SIG-M5 (cell line): ENCODE measurements at places on chromosomes 2 and 18.

DNA sequence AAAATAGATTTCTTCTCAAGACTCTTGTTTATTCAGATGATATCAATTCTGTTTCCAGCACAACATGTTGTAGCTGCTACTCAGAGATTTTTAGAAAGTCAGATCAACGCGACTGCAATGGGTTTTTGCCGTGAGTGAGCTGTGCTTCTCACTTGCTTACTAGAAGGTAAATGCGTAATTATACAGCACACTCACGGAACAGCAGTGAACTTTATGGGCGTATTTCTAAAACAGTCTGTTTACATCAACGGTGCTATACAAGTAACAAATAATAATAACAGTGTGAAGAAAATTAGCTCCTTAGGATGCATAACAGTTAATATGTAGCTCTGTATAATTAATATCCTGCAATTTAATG lies 533.6 kb downstream of the RNF144A start:
- no peak for DNase-seq

- no peak for DNase-seq
Observed at GRCh38 chr2:124607679-124608078, 582.6 kb downstream of the CNTNAP5 start.

DNA sequence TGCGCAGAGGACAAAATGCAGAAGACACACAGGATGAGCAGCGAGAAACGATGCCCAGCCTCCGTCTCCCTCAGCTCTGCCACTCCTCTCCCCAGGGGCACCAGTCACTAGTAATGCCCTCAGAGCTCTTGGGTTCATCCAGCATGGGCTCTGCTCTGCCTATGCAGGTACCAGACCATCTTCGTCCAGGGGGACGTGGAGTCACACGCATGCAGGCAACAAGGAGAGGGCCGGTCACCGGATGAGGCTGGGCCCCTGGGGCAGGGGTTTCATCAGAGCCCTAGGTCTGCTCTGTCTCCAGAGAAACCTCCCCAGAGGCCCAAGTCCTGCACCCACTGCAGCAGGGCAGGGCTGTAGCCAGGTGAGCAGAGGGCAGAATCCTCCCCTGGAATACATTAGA lies 23.9 kb downstream of the RAB31 start:
- no peak for DNase-seq

GRCh38 chr18:46398625-46399024 lies 258.4 kb downstream of the LOXHD1 start:
- no peak for DNase-seq

- DNase-seq, result peak; percentile 51
Observed at GRCh38 chr2:101509499-101510284, 34.8 kb upstream of the RFX8 start.
